Hepatic stellate cell (primary cell): ENCODE measurements at places on chromosomes 1 and 21.

DNA sequence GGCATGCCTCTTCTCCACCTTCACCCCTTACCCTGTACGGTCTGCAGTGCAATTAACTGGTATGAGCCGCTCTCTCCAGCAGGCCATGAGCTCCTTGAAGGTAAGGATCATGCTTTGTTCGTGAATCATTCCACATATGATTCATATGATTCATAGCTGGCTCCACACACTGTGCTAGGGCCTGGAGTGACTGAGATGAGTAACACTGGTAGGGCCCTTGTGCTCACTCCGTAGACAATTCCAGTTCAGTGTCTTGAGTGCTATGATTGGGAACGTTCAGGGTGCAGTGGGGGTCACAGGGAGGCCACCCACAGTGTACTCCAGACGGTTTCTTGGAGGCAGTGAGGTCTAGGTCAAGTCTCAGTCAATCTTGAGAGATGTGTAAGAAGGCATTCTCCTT lies 239.8 kb downstream of the LMX1A start:
- DNase-seq = peak; percentile 13

GRCh38 chr1:11648039-11648438 lies 6.2 kb downstream of the FBXO2 start:
- no peak for DNase-seq

GRCh38 chr1:157380523-157380922 lies 171.8 kb downstream of the FCRL5 start:
- no peak for DNase-seq

- no peak for DNase-seq
Observed at GRCh38 chr1:245261786-245262185, 107.0 kb downstream of the KIF26B start.

- no peak for DNase-seq
Observed at GRCh38 chr1:91349524-91349923, 55.1 kb downstream of the HFM1 start.

GRCh38 chr1:160996178-160996577 lies 24.8 kb downstream of the F11R start:
- no peak for DNase-seq

GRCh38 chr1:20732588-20733359 lies at the start of gene SH2D5:
Gene SH2D5, minus strand, starts transcription at chr1:20732703. Its CDS starts 4,659 bp downstream, at chr1:20728044.
- peak; percentile 91 for DNase-seq

DNA sequence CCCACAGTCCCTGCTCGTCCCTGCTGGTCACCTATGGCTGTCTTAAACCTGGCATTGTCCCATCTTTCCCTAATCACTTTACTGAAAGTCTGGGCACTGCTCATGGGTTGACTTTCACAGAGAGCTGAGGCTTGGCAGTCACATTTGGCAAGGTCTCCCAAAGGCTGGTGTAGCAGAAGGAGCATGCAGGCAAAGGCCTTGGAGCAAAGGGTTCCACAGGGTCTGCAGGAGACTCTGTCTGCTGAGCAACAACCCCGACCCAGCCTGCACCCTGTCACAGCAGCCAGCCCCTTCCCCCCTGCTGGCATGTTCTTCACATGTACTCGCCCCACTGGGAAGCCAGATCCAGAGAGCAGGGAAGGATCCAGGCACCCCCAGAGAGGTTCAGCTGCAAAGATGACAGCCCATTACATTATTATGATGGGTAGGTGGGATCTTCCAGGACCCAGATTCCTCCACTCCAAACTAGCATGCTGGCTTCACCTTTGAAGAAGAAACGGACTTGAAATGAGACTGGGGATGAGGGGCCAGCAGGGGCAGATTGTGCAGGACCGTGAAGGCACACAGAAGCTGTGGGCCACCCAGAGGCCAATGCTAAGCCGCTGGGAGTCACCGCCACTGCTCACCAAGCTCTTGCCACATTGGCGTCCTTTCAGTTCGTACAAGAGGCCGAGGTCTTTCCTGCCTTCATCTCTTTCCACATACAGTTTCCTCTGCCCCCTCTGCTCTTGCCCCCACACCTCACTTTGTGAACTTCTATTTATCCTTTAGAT lies 14.2 kb upstream of the TMEM125 start:
- no peak for DNase-seq

DNA sequence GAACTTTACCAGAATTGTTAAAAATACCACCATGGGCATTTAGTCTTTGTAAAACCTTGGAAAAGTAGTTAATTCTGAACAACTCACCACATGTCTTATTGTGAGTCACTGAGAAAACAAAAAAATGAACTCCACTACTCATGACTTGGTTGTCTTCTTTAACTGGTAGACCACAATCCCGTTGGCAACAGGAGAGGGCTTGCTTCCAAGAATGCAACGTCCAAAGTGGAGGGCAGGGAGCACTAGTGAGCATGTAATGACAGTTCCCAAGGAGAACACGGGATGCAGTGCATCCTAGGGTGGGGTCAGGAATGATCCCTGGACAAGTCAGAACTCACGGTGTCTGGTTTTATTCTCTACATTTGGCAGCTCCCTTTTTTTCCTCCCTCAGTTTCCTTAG lies 15.2 kb upstream of the HMCN1 start:
- DNase-seq = peak; percentile 34

- no peak for DNase-seq
Observed at GRCh38 chr1:151638812-151639211, 27.0 kb downstream of the SNX27 start.

- DNase-seq = no peak
Observed at GRCh38 chr1:61149010-61149860, 66.9 kb downstream of the NFIA start.

DNA sequence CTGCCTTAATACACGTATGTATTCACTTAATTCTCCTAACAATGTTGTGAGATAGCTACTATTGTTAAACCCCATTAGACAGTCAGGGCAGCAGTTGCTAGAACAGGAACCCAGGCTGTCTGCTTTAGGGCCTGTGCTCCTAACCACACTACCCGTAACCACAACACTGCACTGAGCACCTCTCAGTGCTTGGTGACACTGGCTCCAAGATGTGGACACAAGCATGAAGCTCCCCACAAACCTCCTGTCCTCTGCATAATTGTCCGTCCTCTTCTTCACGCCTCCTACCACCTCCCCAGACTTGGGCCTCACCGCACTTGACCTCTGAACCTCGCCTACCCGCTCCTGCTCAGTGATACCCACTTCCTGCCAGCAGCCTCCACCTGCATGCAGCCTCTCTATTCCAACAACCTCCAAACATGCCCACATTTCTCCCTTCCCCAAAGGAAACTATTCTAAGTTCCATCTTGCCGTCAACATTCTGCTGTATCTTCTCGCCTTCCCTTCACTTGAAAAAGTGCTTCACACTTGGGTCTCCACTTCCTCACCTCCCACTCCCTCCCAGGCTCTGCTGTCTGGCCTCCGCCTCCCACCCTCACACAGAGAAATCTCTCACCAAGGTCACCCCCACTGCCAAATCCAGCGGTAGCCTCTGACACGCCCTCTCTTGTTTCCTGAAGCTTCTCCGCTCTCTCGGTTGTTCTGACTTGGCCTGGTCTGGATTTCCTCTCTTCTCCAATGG lies 14.6 kb upstream of the AHDC1 start:
- DNase-seq = no peak

DNA sequence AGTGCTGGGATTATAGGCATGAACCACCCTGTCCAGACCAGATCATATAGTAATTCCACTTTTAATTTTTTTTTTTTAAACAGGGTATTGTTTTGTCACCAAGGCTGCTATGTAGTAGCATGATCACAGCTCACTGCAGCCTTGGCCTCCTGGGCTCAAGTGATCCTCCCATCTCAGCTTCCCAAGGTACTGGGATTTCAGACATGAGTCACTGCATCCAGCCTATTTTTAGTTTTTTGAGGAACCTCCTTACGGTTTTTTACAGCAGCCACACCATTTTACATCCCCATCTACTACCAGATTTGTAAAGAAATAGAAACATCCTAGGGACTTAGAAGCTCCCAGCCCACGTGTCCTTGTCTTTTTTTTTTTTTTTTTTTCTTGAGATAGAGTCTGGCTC lies 24.0 kb downstream of the L1TD1 start:
- no peak for DNase-seq

- no peak for DNase-seq
Observed at GRCh38 chr1:157971769-157972168, 21.7 kb upstream of the KIRREL1 start.

- DNase-seq = no peak
Observed at GRCh38 chr1:24414775-24415333, 748 bp upstream of the NIPAL3 start.

- no peak for DNase-seq
Observed at GRCh38 chr1:14987829-14988603, 165.5 kb upstream of the TMEM51 start.

DNA sequence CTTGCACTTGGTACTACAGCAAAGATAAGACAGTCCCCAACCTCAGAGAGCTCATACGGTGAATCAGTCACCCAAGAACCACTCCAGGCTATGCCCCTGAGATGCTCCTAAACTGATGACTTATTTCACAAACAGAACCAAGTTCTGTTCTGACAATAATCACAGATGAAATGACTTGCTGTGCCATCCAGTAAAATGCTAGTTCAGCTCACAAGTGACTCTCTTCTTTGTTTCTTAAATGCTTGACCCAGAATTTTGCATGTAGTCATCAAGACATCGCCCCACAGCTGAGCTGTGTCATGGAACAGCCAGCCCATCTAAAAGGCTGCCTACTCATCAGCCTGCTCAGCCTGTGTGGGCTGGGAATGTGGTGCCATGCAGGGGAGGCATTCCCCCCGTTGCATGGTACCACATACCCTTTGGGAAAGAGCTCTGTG lies 6.1 kb upstream of the SLC19A2 start:
- no peak for DNase-seq

- DNase-seq = peak; percentile 27
Observed at GRCh38 chr1:206495493-206496046, 11.8 kb upstream of the RASSF5 start.

DNA sequence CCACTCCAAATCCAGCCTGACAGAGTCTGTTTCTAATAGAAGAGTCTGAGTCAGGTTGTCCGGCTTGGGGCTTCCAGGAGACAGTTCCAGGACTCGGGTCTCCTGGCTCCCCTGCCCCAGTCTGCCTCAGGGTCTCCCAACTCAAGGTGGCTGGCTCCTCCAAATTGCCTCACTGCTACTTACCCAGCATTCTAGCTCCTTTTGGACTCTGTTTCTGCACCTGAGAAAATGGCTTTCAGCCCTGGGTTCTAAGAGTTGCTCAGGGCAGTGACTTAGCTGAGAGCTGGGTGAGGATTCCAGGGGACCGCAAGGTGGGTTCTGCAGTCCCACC lies 5.5 kb upstream of the IGFN1 start:
- no peak for DNase-seq

DNA sequence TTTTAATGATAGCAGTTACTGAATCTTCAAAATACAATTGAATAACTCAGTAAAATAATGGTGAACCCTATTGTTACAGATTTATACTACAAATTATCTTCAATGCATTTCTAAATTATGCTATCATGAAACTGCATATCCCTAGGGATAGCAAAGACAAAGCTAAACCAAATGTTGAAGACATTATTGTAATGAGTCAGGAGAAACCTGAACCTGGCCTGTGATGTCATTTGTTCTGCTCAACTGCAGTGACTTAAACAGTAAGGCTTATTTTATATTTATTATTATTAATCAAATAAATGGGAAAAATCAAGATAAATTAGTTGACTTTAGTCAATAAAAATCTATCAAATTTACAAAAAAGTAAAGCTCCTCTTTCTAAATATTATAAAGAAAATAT lies 100.3 kb downstream of the UCHL5 start:
- no peak for DNase-seq

- DNase-seq = no peak
Observed at GRCh38 chr1:210159211-210159610, 73.4 kb upstream of the SERTAD4 start.

DNA sequence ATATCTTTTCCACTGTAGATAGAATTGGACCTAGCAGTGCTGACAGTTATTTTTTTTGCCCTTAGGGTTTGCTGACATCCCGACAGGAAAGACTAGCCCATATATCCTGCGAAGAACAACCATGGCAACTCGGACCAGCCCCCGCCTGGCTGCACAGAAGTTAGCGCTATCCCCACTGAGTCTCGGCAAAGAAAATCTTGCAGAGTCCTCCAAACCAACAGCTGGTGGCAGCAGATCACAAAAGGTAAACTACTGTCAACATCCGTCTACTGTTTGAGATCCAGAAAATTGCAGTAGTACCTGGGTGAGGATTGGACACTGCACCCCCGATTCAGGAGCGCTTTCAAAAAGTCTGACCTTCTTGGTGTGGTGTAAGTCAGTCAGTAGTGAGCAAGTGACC lies 55.8 kb downstream of the CENPF start:
- DNase-seq = peak; percentile 12

DNA sequence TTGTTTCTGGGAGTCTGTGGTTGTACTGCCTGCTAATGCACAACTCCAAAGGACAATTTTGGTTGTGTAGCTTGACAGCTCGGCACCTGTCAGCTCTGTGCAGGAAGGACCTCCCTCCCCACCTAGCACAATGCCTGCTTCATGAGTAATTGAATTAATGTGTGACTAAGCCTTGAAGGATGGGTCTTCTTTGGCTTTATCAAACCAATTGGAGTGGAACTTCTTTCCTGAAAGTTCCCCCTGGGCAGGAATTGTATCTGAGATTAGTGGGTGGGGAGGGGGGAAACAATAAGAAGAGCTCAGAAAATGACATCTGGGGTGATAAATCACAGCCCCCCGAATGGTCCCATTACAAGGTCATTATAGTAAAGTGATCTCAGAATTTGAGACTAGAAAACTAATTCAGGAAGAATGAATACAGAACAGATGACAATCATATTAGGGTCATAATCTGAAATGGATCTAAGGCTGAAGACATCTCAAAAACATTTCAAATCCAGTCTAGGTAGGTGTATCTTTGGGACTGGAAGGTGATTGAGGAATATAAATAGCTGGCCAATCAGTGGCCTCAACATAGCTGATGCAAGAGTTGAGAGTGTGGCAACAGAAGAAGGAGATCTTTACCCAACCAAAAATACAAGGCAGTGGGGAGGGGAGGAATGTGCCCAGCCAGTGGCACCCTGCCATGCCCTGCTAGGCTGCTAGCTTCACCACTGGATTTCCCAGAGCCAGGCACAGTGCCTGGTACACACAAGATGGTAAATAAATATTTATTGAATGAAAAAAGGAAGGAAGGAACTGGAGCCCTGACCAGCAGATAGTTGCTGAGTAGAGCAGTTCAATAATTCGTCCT lies 10.1 kb upstream of the SESN2 start:
- DNase-seq = peak; percentile 45

- DNase-seq = no peak
Observed at GRCh38 chr21:36021251-36021837, 39.0 kb downstream of the SETD4 start.

DNA sequence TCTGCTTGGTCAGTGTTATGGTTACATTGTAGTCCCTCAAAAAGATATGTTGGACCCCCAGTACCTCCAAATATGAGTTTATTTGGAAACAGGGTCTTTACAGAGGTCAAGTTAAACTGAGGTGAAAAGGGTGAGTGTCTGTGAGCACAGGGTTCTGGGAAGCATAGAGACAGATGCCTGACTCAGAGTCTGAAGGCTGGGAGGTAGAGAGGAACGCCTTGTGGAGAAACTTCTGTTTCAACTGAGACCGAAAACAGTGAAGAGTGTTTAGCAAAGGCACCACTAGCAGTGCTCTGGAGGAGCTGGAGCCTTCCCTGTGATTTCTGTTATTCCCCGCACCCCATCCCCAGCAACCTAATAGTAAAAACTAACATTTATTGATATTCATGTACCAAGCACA lies 65.2 kb upstream of the LRRC8D start:
- DNase-seq = no peak
